ENCODE measurements at places on chromosomes 16 and 17.

DNA sequence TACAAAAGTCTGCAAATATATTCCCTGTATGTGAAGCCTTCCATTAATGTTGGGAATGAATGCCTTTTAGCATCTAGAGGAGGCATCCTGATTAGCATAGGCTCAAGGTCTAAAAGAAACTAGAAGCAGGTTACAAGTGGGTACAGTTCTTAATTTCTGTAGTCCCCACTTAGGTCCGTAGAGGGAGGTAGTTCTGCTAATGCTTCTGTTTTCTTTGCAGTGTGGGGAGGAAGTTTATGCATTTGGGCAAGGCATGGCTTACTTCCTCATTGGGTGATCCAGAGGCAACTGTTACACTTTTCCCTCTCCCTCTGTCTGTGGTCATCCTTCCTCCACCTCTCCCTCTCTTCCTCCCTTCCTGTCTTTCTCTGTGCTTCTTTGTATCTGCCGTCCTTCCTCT is 108.4 kb upstream of the ZKSCAN2 start:
- DNase-seq = no peak

DNA sequence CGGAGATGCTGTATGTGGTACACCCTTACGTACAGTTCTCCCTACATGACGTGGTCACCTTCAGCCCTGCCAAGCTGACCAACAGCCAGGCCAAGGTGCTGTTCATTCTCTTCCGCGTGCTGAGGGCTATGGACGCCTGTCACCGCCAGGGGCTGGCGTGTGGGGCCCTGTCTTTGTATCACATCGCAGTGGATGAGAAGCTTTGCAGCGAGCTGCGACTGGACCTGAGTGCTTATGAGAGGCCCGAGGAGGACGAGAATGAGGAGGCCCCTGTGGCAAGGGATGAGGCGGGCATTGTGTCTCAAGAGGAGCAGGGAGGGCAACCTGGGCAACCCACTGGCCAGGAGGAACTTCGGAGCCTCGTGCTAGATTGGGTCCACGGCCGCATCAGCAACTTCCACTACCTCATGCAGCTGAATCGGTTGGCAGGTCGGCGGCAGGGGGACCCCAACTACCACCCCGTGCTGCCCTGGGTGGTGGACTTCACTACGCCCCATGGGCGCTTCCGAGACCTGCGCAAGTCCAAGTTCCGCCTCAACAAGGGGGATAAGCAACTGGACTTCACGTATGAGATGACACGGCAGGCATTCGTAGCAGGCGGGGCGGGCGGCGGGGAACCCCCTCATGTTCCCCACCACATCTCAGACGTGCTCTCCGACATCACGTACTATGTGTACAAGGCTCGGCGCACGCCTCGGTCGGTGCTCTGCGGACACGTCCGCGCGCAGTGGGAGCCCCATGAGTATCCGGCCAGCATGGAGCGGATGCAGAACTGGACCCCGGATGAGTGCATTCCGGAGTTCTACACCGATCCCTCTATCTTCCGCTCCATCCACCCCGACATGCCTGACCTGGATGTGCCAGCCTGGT is 1.4 kb downstream of the WDR81 start:
- no peak for DNase-seq

DNA sequence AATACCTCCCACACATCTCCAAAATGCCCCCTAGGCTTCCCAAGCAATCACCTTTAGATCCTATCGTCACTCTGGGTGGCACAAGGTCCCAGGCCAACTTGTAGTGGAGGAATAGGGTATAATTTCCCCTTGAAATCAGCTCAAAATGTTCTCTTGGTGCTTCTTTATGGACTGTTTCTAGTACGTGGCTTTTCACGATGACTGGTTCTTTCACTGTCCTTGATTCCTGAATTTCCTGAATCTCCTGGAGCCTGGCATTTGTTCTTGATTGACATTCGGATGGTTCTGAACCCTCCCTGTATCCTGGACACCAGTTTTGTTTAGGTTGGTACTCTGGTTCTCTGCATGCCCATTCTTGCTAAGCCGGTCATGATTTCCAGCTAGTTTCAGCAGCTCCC is 6.9 kb upstream of the VPS53 start:
- no peak for DNase-seq

DNA sequence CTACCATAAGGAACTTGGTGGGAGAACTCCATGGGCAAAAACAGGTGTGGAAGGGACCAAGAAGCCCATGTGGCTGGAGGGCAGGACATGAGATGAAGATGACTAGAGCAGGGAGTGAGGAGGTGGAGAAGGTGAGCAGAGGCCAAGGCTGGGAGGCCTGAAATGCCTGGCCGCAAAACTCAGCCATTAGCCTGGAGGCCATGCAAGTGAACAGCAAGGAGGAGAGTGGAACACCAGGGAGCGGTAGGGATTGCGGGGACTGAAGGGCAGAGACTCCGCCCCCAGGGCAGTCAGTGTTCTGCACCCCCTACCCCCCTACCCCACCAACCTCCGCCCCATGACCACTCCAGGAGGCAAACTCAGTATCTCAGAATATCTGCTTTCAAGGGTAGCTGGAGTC is 17.0 kb downstream of the BCL7C start:
- peak; percentile 40 for DNase-seq

GRCh38 chr16:981695-982144 is at the start of gene SOX8:
SOX8 (plus strand) TSS chr16:981770; CDS start chr16:981923, 153 bp downstream.
- DNase-seq = no peak

GRCh38 chr17:47145351-47145750 is 43.7 kb downstream of the CDC27 start:
- DNase-seq = no peak

- DNase-seq = no peak
Measured at GRCh38 chr17:728911-729310, 3.5 kb upstream of the TLCD3A start.

GRCh38 chr17:20961586-20961985 is 81.2 kb downstream of the USP22 start:
- no peak for DNase-seq

DNA sequence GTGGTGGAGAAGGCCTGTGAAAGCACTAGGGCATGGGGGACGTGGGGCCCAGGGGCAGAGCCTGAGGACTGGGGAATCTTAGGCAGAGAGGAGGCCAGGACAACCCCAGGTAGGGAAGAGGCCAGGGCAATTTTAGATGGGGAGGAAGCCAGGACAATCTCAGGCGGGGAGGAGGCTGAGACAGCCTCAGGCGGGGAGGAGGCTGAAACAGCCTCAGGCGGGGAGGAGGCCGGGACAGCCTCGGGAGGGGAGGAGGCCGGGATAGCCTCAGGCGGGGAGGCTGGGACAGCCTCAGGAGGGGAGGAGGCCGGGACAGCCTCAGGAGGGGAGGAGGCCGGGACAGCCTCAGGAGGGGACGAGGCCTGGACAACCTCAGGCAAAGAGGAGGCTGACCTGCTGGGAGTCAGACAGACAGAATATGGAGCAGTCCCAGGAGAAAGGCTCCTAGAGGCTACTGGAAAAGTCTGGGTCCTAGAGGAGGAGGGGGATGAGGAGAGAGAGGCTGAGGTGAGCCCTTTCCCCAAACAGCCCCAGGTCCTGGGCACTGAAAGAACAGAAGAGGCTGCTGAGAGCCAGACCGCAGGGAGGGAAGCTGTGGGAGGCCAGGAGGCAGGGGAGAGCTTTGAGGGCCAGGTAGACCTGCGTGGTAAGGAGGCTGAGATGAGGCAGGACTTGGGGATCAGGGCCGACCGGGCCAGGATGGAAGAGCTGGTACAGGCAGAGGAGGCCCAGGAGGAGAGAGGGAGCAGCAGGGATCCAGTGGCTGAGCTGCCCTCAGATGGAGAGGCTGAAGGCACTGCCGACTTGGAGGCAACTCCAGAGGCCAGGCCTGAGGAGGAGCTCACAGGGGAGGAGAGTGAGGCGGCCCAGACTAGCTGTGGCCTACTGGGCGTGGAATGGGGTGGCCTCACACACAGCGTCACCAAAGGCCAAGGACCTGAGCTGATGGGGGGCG is 1.6 kb downstream of the APOBR start:
- DNase-seq = no peak

DNA sequence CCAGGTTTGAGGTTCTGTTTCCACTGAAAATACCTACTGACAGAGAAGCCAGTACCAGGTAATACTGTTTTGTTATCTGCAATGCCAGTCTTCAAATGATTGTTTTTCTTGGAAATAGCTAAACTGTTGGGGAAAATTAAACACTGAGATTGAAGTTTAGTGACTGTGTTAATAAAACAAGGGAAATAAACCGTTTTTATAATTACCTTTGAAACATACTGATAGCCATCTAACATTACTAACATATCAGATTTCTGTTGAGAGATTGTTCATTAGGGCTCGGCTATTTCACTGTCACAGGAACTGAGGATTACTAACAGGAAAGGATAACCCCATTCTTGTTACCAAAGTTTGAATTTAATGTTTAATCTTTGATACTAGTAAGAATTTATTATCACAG is 42.1 kb downstream of the CYB5B start:
- DNase-seq = no peak

DNA sequence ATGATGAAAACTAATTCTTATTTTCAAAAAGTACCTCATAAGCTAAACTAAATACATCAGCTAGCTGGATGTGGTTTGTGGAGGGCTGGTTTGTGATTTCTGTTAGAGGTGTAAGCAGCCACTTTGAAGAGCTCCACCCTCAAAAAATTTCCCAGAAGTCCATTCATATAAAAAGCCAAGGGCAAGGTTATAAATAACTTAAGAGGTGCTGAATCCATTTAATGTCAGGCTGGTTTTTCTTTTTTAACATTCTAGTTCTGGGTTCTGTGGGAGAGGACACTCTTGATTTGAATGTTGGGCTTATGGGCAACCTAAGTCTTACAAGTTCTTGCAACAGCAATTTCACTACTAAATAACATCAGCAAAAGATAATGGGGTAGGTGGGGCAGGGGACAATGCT is 3.4 kb upstream of the WIPI1 start:
- DNase-seq = no peak

DNA sequence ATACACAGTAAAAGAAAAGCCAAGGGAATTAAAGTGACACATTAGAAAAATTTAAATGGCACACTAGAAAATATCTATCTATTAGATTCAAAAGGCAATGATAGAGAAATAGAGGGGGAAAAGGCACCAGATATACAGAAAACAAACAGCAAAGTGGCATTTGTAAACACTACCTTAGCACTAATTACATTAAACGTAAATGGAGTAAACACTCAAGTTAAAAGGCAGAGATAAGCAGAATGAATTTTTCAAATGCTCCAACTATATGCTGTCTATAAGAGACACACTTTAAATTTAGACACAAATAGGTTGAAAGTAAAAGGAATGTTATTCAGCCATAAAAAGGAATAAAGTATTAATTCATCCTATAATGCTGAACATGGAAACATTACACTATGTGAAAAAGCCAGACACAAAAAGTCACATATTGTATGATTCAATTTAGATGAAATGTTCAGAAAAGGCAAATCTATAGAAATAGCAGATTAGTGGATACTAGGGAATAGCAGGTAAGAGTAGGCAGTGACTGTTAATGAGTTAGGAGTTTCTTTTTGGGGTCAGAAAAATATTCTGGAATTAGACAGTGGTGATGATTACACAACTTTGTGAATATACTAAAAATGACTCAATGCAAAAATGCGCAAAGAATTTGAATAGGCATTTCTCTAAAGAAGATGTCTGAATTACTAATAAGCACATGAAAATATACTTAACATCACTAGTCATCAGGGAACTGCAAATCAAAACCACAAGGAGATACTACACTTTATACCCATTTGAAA is 92.4 kb downstream of the BRIP1 start:
- no peak for DNase-seq

DNA sequence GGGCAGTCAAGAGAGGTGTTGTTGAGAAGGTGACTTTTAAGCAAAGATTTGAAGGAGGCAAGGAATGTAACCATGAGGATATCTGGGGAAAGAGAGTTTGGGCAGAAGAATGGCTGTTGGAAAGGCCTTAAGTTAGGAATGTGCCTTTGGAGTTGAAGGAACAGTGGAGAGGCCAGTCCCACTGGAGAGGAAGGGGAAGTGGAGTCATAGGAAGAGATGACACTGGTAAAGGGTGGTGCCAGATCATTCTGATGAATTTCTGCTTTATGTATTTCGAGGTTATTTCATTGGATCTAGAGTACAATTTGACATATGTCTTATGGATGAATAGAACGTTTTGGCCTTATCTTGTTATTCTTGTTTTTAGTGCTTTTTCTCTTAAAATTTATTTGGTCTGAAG is 93.5 kb downstream of the WWP2 start:
- no peak for DNase-seq

- DNase-seq = no peak
Measured at GRCh38 chr17:74270333-74270732, 3.7 kb upstream of the DNAI2 start.

GRCh38 chr16:31529108-31529936 is 1.6 kb downstream of the AHSP start:
- DNase-seq = no peak

DNA sequence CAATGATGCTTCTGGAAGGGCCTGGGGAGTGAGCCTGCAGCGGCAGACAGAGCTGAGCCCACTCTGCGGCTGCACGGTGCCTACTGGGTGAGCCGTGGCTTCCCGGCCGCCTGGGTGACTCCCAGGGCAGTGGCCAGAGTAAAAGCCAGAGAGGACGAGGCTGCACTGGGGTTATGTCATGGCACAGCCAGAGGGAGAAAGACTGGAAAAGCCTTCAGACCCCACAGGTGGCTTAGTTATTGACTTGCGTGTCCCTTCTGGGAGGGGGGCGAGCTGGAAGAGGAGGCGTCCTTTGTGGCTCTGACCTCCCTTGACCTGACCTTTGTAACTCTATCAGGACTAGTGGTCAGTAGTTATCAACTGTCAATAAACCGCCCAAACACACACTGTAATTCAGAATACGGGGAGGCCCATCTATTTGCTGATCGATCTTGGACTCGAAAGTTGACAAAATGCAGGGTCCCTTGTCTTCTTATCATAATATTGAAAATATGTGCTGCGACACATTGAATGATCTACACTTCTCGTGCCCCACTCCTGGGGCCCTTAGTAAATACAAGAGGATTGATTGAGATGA is 385.9 kb upstream of the ZFHX3 start:
- DNase-seq = peak; percentile 33

- no peak for DNase-seq
Measured at GRCh38 chr16:86778108-86778745, 199.9 kb downstream of the FOXL1 start.

GRCh38 chr17:42748908-42749798 is 4.3 kb upstream of the EZH1 start:
- DNase-seq = no peak

GRCh38 chr17:10612957-10613744 is 44.0 kb downstream of the MYH3 start:
- no peak for DNase-seq

GRCh38 chr16:50396761-50397535 is 28.2 kb upstream of the BRD7 start:
- DNase-seq = no peak

GRCh38 chr17:35390663-35391062 is 17.2 kb upstream of the SLFN11 start:
- DNase-seq = no peak

GRCh38 chr17:27492470-27492869 is 36.2 kb downstream of the KSR1 start:
- no peak for DNase-seq
